ENCODE measurements at places on chromosomes 5 and 9.

GRCh38 chr9:134951461-134951860 is 33.7 kb upstream of the FCN1 start:
- no peak for DNase-seq

DNA sequence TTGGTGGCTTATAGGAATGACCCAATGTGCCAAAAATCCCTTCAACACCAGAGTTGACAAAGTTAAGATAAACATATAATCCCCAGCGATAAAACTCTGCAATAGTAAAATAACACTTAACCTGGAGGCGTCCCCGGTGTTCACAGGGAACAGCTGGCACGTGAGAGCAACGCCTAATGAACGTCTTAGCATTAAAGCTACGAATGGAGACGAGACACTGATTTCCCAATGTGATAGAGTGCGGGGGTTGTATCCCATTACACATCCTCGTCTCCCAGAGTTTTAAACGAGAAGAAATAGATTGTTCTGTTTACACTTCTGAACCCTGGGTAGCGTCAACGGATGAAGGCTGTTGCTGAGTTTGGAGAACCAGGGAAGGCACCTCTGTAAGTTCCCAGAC is 57.6 kb downstream of the PTCH1 start:
- no peak for DNase-seq

GRCh38 chr9:16450578-16450977 is 419.9 kb downstream of the BNC2 start:
- no peak for DNase-seq

GRCh38 chr5:148725675-148726074 is 71.3 kb upstream of the HTR4 start:
- DNase-seq = peak; percentile 75
